CD4-positive, alpha-beta T cell treated with Interleukin-4 for 4 hours (primary cell): ENCODE measurements at places on chromosomes 13 and 19.

DNA sequence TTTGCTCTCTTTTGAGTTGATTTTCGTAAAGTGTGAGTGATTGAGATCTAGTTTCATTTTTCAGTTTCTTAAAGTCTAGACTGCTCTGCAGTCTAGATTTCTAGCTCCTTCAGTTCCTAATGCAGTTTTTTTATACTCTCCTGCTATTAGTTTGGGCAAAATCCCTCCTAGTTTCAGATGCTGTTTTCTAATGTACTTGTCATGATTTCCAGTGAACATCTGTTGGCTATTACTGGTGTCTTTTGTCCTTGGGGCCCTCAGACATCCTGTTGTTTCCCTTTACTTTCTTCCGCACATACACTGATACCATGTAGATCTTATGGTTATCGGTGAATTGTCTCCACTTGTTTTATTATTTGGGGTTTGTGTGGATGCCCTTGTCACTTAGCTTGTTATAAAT is 292.1 kb downstream of the TDRD3 start:
- no peak for DNase-seq

- no peak for DNase-seq
Measured at GRCh38 chr13:88288326-88288725, 617.2 kb downstream of the SLITRK5 start.

DNA sequence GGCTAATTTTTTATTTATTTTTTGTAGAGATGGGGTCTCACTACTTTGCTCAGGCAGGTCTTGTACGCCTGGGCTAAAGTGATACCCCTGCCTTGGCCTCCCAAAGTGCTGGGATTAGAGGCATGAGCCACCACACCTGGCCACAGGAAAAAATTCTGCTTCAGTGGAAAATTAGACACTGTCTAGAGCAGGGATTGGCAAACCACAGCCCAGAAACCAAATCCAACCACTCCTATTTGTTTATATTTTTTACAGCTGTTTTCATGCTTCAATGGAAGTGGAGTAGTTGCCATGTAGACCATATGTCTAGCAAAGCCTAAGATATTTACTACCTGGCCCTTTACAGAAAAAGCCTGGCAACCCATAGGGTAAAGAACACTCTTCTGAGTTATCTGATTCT is 123.7 kb upstream of the MRI1 start:
- no peak for DNase-seq

- DNase-seq = no peak
Measured at GRCh38 chr19:34229721-34230120, 24.6 kb upstream of the GARRE1 start.

GRCh38 chr19:1942078-1942933 is 1.3 kb downstream of the CSNK1G2 start:
- DNase-seq = peak; percentile 77

DNA sequence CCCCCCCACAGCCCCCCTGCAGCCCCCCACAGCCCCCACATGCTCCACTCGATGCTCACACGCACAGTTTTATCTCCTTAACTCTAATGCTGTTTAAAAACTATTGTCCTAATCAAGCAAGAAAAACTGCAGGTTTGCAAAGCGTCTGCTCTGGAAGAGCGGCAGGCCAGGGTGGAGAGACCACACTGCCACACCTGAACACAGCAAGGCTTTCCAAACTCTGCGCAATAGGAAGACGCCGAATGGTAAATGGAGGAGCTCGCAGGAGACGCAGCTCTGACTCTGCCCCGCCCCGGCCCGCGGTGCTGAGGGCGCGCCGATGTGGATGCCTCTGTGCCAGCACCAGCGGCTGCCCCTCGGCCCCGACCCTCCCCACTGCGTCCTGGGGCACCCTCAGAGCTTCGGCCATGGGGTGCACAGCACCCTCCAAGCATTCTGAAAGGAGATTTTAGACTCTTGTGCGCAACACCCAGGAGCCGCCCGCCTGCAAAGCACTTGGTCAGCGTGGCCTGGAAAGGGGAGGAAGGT is 32.4 kb downstream of the RASA3 start:
- no peak for DNase-seq

- no peak for DNase-seq
Measured at GRCh38 chr19:13072188-13072908, 30.3 kb downstream of the LYL1 start.

- DNase-seq = no peak
Measured at GRCh38 chr13:35479038-35479492, 2.6 kb upstream of the MAB21L1 start.

DNA sequence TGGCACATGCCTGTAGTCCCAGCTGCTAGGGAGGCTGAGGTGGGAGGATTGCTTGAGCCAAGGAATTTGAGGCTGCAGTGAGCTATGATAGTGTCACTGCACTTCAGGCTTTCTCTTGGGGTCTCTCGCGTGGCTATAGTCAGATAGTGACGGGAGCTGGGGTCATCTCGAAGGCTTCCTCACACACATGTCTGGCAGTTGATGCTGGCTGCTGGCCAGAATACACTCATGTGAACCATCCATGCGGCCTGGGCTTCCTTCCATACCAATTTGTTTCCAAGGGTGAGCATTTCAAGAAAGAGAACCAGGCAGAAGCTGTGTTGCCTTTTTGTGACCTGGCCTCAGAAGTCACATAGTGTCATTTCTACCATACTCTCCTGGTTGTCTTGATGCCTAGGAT is 26.4 kb downstream of the LEUTX start:
- no peak for DNase-seq

- no peak for DNase-seq
Measured at GRCh38 chr13:104008075-104008474, 941.9 kb upstream of the SLC10A2 start.

DNA sequence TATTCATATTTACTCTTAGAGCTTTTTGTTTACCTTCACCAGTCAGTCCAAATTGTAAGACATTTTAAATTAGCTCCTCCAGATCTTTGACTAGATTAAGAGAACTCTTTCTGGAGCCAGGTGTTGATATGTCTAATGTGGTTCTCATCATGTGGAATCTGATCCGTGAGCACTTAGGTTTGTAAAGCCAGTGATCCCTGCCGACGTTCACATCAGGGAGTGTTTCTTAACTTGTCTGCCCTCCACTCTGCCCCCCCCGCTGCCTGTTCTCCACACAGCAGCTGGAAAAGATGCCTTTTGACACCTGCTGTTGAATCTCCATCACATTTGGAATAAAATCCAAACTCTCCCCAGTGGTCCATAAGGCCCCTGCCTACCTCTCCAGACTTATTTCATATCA is 17.7 kb downstream of the METTL21C start:
- DNase-seq = no peak

DNA sequence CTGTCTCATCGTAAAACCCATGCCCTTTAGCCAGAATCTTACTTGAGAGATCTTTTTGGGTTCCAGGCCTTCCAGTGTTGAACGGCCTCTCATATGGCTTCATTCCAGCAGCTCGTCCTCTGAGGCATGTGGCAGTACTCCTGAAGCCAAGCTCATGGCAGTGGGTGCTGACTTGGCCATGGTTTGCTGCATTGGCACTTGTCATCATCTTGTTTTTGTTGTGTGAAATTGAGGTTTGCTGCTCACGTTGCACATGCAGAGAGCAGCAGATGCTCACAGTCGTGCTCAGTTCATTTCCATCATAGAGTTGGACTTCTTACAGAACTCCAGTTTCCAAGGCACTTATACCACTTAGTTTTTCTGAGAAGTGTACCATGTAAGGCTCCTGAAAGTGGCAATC is 14.9 kb downstream of the TEX29 start:
- no peak for DNase-seq
